ENCODE measurements at places on chromosomes 11 and 22.

DNA sequence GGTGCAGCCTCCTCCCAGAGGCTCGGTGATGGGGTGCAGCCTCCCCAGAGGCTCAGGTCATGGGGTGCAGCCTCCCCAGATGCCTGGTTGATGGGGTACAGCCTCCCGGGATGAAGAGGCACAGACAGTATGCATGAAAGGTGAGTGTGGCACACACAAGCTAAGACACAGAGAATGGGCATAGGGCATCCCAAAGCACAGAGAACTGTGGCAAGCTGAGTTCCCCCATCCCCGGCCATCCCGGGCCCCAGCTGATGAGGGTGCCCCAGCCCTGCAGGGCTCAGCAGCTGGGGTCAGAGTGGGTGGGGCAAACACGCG, 4.8 kb upstream of the SYT8 start:
- no peak for DNase-seq

GRCh38 chr11:1486054-1486825, at the start of gene MOB2:
Gene MOB2, minus strand, starts transcription at chr11:1486779. Its CDS starts 223 bp downstream, at chr11:1486556.
- no peak for DNase-seq

- DNase-seq: no peak
These were observed 43.5 kb downstream of the MYH9 start for GRCh38 chr22:36344106-36344827.

GRCh38 chr11:17948296-17948695, 64.6 kb downstream of the SERGEF start:
- no peak for DNase-seq

- peak; percentile 77 for DNase-seq
These were observed 770 bp upstream of the TSG101 start for GRCh38 chr11:18527512-18527911.

Data from GM23248 (cell line).